ENCODE measurements at places on chromosomes 4 and X.

DNA sequence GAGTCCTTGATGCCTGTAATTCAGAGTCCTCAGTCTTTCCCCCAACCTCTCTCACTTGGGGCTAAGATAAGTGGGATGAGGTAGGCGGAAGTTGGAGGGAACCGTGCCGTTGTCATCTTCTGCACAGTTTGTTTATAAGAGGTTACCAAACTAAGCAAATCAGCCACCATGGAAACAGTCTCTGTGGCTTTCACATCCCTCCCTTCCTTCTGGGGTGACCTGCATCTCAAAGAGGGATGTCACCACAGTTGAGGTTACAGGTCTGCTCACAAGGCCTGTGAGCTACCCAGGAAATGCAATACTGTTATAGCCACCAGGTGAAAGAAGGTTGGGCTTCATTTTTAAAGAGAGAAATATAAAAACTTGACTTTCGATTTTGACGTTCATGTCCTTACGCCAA, 26.3 kb downstream of the RTL5 start:
- peak; percentile 7 for DNase-seq

DNA sequence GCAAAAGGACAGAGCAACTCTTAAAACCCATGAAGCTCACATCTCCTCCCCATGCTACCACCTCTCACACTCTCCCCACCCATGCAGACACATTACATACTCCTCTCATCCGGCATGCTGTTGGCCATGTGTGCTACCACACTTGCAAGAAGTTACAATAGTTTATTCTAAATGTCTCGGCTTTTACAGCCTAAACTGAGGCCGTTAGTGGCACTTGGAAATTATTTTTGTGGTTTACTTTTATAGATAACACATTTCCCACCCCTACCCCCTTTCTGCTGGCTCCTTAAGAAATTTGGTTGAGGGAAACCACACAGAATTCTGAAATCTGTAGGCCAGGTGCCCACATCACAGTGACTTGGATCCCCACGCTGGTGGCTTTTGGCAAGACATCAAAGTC, 141.1 kb upstream of the HHIP start:
- DNase-seq, result no peak

- DNase-seq, result no peak
Observed at GRCh38 chr4:149353241-149353640, 462.4 kb downstream of the IQCM start.

DNA sequence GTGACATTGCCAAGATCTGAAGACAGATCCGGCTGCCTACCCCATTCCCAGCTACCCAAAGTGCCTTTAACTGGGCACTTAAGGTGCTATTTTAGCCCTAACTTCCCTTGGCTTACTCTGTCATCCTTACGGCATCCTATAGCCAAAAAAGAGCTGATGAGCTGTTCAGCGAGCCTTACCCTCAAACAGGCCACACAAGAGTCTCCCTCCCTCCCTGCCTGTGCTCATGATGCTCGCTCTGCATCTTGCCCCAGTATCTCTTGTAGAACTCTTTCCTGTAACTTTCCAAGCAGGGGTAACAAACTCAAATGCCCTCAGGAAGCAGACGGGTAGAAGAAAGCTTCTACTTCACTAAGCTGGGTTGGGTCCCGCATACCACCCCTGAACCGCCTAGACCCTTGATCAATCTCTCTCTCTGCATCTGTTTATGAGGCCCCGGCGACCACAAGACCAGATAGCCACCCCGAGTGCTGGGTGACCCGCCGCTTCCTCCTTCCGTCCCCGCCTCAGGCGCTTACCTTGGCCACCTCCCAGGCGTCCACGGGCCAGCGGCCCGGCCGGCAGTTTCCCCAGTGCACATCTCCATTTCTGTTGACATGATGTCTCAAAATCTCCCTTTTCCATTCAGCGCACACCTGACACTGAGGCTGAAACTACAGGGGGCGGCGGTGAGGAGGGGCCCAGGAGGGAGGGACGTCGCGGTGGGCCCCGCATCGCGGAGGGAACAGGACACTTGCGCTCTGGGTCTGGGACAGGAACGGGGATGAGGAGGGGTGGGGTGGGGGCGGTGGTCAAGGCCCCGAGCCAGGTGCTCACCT, 663 bp downstream of the CXorf38 start:
- no peak for DNase-seq

GRCh38 chr4:177016541-177017141, 223.9 kb upstream of the VEGFC start:
- no peak for DNase-seq

DNA sequence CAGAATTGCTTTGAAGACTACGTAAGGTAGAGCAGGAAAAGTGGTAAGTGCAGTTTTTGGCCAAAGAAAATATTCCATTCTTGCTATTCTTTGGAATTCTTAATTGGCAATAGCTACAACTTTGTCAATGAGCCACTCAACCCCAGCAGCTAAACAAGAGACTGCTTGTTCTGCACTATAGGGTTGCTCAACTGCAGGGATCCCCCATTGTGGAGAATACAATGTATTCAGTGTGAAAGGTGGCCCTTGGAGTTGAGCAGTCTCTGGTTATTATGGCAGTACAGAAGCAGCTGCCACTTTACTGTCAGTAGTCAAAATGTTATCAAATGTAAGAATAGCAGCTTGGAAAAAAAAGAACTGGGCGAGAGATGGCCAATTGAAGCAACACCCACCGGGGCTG, 808.7 kb downstream of the CENPC start:
- DNase-seq, result no peak

- DNase-seq, result no peak
Observed at GRCh38 chr4:67201334-67201733, 344.0 kb downstream of the CENPC start.

- DNase-seq, result no peak
Observed at GRCh38 chrX:46447384-46447783, 97.8 kb downstream of the ZNF674 start.

DNA sequence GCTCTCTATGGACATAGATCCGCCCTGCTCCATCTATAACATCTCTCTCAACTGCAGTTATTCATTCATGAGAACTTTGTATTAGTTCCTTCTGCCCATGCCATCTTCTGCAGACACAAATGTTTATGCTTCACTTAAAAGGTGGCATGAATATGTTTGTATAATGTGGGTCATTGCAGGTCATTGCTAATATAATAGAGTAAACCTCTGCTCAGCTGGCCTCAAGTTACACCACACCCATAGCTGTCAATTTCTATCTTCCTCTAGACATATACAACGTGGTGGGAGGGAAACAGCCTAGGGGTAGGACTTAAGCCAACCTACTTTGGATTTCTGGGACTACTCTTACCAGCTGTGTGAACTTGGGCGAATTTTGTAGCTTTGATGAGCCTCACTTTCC, 129.8 kb downstream of the ATXN3L start:
- DNase-seq, result no peak

DNA sequence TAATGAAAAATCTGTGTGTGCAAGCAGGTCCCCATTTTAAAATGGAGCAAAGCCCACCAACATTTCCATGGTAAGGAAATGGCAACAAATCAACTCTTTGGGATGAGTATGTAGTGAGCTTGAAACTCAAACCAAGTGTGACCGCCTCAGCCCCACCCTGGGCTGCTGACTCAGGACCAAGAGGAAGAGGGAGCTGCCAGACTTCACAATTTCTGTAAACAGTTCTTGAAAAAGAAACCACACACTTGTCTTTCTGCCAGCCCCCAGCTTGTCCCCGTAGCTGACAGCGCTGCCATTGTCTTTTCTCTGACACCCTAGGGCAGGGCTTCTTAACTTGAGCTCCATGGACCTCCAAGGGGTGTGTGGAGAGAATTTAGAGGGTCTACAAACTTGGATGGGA, 10.3 kb downstream of the RTL5 start:
- no peak for DNase-seq

GRCh38 chr4:106764774-106765173, 271.3 kb downstream of the DKK2 start:
- DNase-seq, result no peak

DNA sequence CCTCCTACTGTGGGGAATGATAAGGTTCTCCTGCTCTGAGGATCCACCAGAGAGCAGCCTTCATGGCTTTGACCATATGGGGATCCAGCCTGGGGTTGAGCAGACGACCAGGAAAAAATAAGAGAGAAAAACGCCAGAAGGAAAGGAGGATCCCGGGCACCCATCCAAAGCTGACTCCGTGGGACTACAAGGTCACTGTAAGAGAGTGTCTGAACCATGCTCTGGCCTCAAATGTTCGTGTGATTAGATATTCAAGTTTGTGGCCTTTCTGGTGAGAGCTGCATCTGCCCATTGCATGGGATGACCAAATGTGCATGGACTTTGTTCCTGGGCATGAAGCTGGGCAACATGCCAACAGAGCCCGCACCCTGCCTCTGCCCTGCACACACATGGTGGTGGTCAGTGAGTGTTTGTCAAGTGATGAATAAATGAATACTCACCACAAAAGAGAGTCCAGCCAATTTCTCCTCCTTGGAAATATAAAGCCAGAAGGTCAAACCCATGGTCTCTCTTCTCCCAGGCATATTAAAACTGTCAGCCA, 346.0 kb upstream of the GATB start:
- DNase-seq, result no peak

GRCh38 chr4:42533042-42533441, 123.9 kb downstream of the ATP8A1 start:
- no peak for DNase-seq

DNA sequence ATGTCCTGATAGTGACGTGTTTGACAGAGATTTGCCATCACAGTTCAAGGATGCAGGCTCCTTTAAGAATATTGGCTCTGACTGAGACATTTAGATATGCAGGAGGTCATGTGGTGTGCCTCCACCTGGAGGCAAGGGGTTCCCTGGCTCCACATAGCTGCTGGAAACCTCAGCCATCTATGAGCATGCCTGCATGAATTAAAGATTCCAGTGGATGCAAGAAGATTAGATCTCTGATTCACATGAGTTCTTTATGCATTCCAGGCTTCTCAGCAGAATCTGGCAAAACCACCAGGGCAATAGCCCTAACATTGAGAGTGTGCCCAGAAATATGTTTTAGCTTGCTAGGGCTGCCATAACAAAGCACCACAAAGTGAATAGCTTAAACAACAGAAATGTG, 298.5 kb upstream of the AADAT start:
- no peak for DNase-seq

DNA sequence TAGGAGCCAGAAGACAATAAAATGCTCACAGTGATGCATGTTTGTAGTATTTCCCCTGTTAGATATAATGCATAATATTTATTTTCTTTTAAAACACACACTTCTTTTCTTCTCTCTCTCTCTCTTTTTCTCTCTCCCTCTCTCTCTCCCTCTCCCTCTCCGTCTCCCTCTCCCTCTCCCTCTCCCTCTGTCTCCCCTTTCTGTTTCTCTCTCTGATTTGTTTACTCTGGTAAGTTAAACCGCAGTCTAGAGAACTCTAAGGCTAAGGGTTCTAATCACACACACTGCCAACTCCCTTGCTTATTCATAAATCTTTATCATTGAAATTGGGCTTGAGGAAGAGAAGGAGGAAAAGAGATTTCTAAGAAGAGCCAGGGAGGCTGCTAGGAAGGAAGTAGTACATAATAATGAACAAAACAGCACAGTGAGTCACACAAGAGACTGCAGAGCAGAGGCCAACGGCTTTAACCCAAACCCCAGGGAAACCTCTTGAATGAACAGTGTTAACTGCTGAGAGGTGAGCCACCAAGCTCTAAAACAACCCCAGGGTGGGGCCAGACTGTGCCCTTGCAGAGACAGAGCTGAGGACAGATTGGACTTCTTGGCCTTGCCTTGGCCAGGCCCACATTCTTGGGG, 9.1 kb upstream of the PHOX2B start:
- DNase-seq, result no peak

- DNase-seq, result no peak
Observed at GRCh38 chr4:30495251-30495650, 224.9 kb upstream of the PCDH7 start.

DNA sequence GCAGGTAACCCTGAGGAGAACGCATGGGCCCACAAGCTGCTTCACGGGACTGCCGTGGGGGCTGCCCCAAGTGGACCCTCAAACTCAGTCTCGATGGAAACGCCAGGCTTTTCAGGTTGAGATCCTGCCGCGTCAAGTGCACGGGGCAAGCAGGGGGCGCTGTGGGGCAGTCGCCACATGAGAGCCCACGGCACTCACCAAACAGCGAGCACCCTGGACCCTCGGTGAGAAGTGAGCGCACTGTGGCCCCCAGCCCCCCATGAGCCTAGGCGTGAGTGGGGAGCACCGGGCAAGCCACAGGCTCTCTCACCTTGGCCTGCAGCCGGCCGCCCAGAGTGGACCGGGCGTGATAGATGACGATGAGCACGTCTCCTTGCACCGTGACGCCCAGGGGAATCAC, 50.9 kb upstream of the CPLX1 start:
- no peak for DNase-seq

- DNase-seq, result no peak
Observed at GRCh38 chr4:148786699-148787098, 344.5 kb upstream of the NR3C2 start.

DNA sequence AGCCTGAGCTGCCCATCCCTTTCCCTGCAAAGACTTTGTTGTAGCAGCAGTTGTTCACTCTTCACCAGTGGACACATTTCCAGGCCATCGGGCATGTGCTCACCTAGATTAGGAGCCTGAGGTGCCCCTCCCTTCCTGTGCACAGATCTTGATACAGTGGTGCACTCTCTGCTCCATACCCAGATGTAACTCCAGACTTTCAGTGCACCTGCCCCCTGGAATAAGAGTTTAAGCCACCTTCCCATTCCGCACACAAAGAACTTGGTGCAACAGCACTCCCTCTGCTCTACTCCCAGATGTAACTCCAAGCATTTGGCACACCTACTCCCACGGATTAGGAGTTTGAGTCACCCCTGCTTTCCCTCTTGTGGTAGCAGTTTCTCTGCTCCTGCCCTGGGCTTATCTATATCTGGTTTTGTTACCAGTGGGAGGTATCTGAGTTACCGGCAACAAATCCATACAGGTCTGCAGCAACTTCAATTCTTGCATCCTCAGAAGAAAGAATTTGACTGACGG, 36.0 kb upstream of the PLK4 start:
- no peak for DNase-seq

GRCh38 chrX:41019041-41019392, 66.2 kb upstream of the USP9X start:
- no peak for DNase-seq

GRCh38 chr4:20493761-20494353, 206.4 kb upstream of the PACRGL start:
- no peak for DNase-seq

Measured in GM18507 (cell line).